ENCODE measurements at places on chromosomes 11 and 22.

DNA sequence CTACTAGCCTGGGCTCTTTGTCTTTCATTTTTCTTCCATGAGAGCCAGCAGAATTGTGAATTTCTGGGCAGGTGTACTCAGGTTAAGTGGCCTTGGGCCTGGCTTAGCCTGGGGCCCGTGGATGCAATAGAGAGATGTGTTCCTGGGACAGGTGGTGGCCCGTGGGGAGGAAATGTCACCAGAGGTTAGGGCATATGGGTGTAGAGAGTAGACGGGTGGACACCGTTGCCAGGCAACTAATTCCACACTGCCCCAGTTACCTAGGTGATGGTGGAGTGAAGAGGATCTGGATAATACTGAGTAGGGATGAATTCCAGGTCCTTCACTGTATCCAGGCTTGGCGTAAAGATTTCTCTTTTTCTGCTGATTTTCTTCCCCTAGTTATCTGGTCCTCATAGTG is 175.0 kb downstream of the INSC start:
- no peak for DNase-seq

- no peak for DNase-seq
Measured at GRCh38 chr11:19232910-19233503, 7.7 kb downstream of the E2F8 start.

GRCh38 chr22:20138868-20139267 is 7.3 kb downstream of the ZDHHC8 start:
- no peak for DNase-seq

DNA sequence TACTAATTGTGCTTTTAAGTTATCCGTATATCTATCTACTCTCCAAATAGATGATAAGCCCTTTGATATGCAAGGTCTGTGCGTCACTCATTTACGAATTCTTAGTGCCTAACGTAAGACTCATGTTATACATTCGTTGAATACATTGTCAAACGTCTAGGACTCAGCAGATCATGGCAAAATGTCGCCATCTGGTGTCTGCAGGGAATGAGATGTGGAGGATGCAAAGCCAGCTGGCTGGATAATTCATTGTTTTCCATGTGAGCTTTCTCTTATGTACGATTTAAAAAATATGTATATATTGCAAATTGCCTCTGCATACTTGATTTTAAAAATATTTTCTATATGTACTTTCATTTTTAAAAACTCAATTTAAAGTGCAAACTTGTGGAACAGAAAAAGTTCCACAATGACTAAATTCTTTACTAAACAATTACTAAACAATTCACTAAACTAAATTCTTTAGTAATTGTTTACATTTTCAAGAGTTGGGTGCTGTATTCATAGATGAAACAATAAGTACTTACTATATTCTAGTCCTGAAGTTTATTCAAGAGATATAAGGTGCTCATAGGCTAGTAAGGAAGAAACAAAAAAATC is 33.8 kb downstream of the ZNF202 start:
- DNase-seq: peak; percentile 60

DNA sequence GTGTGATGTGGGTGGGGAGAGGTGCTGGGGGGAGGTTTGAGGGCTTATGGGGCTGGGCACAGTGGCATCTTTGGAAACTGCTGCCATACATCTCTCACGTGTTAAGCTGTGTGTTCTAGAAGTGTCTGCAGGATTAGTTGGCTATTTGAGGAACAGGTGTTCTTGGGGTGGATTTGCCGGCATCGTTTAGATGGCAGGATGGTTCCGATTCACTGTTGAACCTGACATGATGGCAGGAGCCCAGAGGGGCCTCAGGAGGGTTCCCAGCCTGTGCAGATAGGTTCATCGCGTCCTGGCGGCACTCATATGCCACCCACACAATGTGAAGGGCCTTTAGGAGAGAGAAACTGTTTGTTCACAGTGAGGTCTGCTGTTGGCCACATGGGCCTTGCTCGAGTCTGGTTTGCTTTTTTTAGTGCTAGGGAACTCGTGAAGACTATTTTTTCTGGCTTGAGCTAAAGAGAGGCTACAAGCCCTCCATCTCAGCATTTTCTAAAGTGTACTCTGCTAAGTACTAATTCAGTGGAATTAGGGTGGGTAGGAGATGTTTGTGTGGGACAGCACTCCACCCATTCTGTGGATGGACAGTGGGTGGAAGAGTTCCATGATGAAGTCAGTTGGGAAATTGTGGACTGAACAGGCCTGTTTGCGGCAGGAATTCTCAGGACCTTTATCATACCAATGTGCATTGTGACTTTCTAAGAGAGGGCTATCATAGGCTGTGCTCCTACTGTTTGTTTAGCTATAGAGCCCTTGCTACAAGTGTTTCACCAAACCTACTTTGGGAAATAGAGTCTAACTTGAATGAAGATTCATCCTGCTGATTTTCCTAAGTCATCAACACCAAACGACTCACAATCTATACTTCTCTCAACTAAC is 55.4 kb upstream of the PLET1 start:
- no peak for DNase-seq

- DNase-seq: no peak
Measured at GRCh38 chr11:74636630-74637184, 44.3 kb downstream of the POLD3 start.

DNA sequence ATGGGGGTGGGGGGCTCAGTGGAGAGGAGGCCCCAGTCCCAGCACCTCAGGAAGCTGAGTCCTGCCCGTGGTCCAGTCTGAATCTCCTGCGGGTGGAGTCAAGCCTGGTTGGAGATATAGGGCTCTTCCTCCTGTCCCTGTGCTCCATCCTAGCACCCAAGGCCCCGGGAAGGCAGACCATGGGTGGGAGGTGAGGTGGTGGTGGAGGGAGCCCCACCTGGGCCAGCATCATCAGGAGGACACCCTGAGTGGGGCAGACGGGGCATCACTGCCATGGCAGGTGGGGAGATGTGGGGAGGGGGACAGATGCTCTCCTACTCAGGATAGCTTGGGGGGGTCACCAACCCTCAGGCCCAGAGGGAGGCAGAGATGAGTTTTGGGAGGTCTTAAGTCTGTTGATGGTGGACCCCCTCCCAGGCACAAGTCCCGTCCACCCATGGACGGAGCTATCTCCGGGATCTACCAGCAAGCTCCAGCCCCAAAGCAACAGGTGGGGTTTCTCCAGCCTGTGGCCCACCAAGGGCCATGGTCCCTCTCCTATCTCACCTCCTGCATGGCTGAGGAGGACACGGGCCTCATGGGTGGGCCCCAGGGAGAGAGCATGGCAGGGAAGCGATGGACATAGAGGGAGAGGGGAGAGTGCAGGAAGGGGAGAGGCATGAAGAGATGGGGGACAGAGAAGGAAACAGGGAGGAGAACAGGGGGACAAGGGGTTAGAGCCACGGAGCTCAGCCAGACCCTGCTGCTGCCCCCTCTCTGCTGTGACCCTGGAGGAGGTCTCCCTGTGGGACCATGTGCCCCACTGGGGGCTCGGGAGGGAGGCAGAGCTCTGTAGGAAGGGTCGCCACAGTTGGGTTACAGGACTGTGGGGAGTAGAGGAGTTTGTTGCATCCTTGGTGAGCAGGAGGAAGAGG is 1.3 kb downstream of the MRGPRE start:
- DNase-seq: no peak

DNA sequence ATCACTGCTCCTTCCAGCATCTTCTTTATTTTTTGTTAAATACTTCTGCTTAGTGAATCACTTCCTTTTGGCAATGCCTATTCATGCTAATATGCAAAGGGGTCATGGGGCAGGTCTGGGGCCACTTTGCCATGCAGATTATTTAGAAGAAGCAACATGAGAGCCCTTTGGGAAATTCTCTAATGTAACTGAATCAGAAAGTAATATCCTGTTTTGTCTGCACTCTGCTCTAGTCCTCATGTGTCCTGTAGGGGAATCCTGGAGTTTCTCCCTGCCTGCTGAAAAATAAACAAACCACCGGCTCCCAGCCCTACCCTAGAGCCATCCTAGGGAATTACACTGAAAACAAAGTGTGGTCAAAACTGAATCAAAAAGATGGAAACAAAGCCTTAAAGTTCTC is 176.5 kb upstream of the POU2AF2 start:
- no peak for DNase-seq

GRCh38 chr11:71450939-71451338 is 2.1 kb upstream of the NADSYN1 start:
- DNase-seq: no peak

DNA sequence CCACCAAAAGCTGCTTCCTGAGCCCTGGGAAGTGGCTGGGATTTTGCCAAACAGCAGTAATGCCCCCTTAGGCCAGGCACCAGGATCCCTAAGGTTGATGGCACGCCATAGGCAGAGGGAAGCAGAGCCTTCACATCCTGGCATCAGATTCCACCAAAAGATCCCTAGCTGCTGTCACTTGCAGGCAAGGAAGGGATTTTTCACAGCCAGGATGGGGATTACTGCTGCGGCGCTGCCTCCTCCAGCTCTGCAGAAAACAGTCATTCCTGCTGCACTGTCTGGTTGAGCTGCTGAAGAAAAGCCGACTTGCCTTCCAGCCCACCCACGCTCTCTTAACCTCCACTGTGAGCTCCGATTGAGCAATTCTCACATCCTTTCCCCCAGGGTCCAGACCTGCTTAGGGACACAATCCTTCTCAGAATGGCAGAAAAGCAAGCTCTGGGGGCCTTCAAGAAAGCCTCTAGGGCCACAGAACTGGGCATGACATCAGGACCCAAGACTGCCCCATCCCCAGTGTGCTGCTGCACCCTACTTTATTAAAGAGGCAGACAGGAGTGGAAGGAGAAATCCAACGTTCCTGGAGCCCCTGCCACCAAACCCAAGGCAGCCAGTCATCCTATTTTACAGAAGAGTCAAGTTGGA is 19.9 kb downstream of the SYN3 start:
- no peak for DNase-seq

GRCh38 chr11:134349109-134349801 is 17.5 kb downstream of the GLB1L2 start:
- DNase-seq: no peak

GRCh38 chr22:36584666-36585065 is 55.7 kb upstream of the EIF3D start:
- DNase-seq: no peak

GRCh38 chr11:1862588-1863351 is 9.9 kb downstream of the LSP1 start:
- no peak for DNase-seq

GRCh38 chr11:65851811-65852507 is 6.0 kb downstream of the CFL1 start:
- DNase-seq: no peak

DNA sequence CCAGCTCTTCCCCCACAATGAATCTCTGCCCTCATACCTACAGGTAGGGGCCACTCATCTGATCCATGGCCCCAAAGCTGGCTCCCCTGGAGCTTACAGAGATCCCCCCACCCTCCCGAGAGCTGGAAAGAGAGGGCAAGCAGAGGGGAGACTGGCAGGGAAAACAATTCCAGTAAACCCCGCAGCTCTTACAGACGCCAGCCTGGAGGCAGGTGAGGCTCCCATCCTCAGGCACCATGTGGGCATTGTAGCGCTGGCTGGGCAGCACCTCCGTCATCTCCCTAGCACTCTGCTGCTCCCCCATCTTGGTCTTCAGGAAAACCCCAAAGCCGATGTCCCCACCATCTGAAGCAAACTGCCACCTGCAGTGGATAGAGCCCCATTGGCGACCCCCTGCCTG is 14.1 kb downstream of the SEC14L4 start:
- no peak for DNase-seq

DNA sequence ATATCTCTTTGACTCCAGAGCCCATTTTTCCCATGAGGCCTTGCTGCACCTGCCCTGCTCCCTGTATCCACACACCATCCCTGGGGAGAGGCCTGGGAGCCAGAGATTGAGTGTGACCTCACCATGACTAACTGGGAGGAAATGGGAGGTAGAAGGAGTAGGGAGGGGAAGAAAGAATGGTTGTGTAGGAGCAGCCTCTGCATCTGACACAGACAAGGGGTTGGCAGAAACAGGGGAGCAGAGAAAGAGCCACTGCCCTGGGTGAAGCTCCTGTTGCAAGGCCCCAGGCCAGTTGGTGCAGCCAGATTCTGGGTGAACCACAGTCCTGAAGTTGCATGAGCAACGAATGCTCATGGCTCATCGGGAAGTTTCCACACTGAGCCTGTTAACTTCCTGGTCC is 32.4 kb downstream of the POU2F3 start:
- DNase-seq: no peak

DNA sequence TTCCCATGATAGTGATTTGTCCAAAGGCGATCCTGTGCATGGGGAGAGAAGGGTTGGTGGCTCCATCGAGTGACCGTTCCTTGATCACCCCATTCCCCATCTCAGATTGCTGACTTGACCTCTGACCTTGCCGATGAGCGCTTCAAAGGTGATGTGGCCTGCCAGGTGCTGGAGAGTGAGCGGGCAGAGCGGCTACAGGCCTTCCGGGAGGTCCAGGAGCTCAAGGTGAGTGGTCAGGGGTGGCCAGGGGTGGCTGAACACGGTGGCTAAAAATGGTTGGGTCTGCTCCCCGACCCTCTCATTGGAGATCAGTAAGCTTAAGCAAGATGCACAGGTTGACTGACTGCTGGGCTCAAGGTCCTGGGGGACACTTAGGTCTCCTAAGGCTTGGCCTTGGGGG is 148.7 kb downstream of the MYO18B start:
- DNase-seq: no peak

DNA sequence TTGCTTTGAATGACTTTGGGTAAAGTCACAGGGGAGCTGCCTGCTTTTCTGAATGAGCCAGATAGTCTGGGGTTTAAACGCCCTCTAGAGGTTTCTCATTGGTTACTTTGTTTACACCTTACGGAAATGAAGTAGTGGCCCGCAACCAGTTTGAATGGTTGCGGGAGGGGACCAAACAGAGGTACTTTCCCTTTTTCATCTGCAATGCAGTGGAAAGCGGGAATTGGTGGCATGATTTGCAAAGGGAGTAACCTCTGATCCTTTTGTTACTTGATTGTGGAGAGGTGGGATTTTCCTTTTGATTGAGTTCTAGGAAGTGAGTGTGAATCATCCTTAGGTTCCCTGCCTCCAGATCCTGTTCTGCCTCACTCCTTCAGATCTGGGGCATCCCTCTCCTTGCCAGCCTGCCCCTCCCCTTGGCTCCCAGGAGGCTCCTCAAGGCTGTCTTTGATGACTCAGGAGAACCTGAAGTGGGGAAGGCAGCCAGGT is 15.9 kb upstream of the GLYATL1 start:
- peak; percentile 46 for DNase-seq

DNA sequence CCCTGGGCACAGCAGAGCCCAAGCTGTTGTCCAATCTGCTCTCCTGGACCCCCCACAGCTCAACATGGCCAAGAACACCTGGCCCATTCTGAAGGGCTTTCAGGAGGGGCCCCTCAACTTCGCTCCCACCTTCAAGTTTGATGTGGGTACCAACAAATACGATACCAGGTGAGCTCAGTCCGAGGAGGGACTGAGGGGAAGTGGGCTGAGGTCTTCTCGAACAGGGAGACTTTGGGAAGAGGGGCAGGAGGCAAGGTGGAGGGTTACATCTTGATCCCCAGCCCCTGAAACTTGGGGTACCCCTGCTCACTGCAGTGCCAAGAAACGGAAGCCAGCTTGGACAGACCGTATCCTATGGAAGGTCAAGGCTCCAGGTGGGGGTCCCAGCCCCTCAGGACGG is 5.4 kb downstream of the INPP5J start:
- no peak for DNase-seq

- no peak for DNase-seq
Measured at GRCh38 chr11:75858042-75858441, 43.0 kb downstream of the UVRAG start.

- DNase-seq: no peak
Measured at GRCh38 chr11:101176381-101176780, 46.8 kb upstream of the PGR start.
